RPMI8226 (cell line): ENCODE measurements at places on chromosomes 16 and 17.

DNA sequence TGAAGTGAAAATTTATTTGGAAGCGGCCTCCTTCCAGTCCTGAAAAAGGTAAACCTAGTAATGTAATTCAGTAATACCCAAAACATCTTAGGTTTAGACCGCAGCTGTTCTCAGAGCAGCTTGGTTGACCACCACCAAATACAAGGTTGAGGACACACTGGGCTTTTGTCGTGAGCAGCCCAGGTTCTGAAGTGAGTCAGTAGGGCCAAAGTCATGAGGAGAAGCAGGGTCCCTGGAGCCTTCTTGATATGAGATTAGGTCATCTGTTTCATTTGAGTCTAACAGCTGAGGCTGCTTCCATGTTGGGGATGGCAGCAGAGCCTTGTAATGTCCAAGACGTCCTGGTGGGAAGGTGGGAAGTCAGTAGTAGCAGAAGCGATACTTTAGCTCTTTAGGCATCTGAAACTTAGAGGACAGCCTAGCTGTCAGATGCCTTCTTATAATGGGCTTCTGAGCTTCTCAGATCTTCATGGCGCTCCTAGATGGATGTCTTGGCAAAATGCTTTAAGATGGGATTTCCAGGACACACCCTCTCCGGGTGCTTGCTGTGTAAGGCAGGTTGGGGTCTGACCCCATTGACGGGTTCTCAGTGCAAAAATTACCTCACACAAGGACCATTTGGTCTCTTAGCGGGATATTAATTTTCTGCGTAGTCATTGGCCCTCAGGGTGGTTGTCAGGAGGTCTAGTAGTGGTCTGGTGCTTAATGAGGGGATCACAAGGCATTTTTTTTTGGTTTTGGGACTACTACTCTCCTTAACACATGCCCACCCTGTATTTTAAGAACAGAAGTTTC is 2.4 kb downstream of the ALKBH5 start:
- DNase-seq: peak; percentile 25

DNA sequence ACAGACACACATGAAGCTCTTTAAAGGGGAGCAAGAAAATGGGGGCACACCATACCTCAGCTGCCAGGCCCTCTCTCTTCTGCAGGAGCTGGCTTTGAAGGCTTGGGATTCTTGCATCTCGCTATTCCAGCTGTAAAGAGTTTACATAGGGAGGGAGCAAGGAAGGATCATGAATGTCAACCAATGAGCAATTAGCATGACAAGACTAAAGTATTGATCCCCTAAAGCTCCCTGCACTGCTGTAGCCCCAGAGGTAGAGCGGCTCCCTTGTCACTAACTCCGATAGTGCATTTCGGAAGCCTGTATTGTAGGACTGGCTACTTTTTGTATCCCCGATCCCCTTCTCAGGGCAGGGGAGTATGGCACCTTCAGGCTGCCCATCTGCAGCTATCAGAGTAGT is 113.4 kb upstream of the PMFBP1 start:
- no peak for DNase-seq

DNA sequence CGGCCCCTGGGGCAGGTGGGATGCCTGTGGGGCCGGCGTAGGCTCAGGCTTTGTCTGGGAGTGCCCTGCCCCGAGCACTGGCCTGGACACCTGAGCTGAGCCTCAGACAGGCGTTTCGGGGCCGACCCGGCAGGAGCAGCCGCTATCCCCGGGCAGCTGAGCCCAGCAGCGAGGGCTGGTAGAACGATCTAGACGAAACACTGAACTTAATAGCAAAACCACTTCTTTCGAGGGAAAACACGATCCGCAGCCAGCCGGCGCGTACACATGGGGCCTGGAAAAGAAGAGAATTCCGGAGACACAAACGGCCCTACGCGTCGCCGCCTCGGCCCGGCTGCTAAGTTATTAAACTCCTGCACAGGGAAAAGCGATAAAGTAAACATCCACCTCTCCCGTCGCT is 22.0 kb upstream of the SSTR5 start:
- no peak for DNase-seq

DNA sequence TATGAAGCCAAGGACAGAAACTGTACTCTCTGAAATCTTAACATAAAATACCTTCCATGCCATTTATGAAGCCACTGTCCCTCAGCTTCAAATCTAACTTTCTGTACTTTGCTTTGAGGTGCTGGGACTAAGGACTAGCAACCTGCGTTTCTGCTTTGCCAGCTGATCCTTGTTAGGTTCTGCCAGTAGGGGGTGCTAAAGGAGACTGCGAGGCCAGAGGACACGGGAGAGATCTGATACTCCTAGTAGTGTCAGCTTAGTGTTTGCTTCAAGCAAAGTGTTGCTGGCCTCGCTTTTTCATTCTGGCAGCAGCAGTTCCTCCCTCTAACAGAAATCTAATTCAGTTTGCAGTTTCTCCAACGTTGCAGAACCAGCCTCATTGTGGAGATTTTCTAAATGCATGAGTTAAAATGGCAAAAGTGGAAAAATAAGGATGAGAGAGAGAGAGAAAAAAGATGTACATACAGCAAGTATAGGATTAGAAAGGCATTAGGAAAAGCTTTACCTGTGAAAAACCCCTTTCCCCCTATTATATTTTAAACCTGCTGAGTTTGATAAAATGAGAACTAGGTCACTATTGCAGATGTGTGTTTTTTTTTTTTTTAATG is 297.5 kb downstream of the CA10 start:
- DNase-seq: peak; percentile 40

GRCh38 chr17:39927101-39927928 is at the start of the genes LRRC3C and ORMDL3:
Gene LRRC3C (plus strand): TSS chr17:39927732. CDS start chr17:39941524, 13,792 bp downstream.
Gene ORMDL3 (minus strand): TSS chr17:39927601. CDS start chr17:39924203, 3,398 bp downstream.
- DNase-seq: peak; percentile 94

- DNase-seq: no peak
Observed at GRCh38 chr16:22194707-22195444, 11.2 kb upstream of the EEF2K start.

GRCh38 chr16:71974068-71974818 is 26.0 kb downstream of the PKD1L3 start:
- DNase-seq: no peak

DNA sequence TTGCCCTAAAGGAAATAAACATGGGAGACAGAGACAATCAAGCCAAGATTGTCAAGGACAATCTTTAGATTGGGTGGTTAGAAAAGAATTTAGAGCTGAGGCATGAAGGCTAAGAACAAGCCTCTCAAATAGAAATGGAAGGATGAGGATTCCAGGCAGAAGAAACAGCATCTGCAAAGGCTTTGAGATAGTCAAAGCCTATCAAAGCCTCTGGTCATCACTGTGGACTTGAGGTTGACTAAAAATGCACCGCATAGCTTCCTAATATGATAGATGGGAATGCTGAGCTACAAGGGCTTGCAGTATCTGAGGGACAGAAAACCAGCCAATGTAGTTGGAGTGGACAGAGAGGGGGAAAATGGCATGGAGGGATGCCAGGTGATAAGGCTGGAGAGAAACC is 109.8 kb upstream of the FAM20A start:
- DNase-seq: no peak

- no peak for DNase-seq
Observed at GRCh38 chr17:34981538-34982241, 1.4 kb downstream of the LIG3 start.

GRCh38 chr17:50397919-50398285 is 579 bp upstream of the LRRC59 start:
- no peak for DNase-seq

DNA sequence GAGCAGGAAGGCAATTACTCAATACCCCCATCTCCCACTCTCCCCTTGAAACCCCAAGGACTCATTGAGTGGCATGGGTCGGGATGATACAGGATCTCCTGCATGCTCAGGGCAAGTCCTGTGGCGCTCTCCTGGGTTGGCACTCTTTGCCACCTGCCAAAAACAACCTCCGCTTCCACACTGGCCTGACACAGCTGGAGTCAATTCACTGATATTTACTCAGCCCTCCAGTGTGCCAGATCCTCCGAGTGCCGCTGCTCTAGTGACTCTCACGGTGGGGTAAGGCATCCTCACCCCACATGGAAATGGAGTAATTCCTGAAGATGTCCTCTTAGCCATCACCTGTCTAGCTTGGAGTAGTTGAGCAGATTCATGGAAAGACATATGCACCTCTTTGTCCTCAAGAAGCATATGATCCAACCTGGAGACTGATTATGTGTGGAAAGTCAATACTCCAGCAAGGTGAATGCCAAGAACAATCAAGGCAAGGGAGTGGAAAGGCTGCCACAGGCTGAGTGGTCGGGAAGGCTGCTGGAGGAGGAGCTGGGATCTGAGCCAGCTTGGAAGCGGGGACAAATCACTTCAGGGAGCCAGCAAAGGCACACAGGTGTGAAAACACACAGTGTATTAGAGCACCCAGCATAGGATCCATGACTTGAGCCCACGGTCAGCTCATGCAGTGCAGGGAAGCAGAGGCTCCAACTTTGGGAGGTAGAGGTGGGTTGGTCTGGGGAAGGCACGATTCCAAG is 12.6 kb upstream of the GOSR2 start:
- no peak for DNase-seq

DNA sequence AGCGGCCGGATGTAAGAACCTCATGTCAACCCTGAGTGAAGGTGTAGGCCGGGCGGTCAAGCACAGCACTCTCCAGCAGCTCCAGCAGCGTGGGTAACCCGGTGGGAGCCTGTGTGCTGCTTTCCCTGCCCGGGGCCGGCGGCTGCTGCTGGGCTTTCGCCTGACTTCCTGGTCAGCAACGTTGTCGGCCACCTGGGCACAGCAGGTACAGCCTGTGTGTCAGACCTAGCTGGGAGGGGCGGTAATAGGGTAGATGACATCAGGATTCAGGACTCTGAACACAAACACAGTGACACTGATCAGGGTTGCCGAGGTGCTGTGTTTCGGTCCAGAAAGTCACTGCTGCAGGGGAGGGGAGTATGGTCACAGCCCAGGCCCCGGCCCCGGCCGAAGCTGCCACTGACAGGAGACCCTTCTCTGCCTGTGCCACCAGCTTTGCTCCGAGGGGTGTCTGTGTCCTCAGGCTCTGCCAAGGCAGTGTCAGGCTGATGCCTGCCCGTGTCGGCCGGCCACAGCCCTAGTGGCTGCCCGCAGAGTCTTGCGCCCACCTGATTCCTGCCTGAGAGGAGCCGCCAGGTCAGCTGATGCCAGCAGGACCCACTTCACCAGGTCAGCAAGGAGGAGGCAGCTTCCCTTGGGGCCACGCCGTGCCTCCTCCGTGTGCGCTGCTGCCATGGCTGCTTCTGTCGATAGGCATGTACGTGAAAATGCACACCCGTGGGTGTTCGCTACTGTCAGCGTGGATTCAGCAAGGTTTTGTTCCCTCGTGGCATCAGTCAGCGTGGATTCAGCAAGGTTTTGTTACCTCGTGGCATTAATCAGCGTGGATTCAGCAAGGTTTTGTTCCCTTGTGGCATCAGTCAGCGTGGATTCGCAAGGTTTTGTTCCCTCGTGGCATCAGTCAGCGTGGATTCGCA is 9.2 kb downstream of the RAB40C start:
- DNase-seq: no peak

GRCh38 chr16:80265624-80266306 is 275.0 kb upstream of the DYNLRB2 start:
- no peak for DNase-seq

GRCh38 chr17:4998732-4999429 is 1.1 kb downstream of the KIF1C start:
- DNase-seq: no peak

GRCh38 chr17:6052926-6053325 is 17.3 kb upstream of the WSCD1 start:
- DNase-seq: no peak

DNA sequence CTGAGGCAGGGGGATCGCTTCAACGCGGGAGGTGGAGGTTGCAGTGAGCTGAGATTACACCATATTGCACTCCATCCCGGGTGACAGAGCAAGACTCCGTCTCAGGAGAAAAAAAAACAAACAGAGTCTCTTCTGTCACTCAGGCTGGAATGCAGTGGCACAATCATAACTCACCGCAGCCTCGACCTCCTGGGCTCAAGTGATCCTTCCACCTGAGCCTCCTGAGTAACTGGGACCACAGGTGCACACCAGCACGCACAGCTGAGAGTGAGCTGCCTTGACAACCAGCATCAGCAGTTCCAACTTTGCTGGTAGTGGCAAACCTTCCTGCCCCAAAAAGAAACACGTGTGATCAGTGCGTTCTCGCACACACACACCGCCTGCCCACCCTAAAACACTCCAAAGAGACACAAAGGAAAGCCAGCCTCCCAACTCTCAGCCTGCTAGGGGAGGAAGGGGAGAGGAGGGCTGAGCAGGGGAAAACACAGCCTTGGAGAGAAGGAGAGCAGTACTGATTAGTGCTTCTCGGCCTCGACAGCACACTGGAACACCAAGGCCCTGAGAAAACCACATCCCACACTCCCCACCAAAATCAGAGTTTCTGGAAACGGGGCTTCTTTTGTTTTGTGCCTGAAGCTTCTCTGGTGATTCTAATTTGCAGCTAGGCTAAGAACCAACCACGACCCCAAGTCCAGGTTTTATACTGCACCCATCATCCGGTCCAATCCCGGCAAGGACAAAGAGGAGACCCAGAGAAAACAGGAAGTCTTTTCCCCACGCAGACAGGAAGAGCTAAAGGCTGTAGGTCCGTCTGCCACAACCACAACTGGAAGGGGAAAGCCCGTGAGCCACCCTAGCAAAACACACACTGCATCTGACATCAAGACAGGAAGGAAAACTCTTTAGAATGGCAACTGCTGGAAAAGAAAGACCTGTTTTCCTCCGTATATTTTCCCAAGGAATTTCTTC is 28.8 kb downstream of the ZCCHC14 start:
- no peak for DNase-seq

DNA sequence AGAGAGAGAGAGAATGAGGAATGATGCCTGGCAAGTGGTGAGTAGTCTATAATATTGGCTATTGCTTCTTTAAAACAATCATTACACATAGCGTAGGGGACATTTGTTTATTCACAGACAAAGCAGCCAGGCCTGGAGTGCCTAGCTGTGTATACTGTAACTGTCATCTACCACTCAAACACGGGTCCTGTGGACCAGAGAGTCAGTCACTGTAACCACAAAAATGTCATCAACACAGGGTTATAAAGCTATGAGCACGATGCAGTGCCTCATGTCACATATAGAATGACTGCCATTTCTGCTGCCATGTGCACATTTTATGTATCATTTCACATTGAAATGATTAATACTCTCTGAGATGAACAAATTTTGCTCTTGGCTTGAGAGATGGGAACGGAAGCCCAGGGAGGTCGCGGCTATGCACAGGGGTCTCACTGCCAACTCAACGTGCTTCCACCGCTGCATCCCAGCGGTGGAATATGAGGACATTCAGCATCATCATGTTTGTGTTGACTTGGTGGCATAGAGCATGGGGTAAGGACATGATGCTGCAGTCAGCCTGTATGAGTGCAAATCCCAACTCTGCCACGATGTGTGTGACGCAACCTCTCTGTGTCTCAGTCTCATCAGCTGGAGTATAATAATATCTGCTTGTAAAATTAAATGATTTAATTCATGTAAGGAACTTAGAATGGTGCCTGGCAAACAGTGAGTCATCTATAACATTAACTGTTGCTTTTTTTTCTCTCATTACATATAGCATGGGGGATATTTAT is 3.3 kb downstream of the MT1H start:
- DNase-seq: no peak

DNA sequence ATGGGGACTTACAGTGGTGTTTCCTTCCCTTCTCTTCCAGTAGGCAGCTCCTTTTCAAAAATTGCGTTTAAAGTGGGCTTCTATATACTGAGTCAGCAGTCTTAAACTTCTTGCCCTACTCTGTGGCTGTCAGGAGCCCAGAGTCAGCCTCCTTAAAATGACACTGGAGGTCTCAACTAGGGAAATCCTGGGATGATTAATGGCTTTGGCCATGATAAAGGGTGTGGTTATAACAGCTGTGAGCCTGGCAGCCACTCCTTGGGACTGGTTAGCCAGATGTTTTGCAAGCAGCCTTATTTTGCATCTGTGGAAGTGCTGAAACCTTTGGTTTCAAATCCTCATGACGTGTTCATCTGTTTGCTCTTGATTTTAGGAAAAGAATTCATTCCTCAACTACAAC is 25.0 kb downstream of the TAC4 start:
- DNase-seq: peak; percentile 11
